ENCODE measurements at places on chromosomes 2 and 18. TPM values are rescaled to one million over a fixed set of nuclear protein-coding genes. Genes with fewer than 3 reads are reported as not detected.

DNA sequence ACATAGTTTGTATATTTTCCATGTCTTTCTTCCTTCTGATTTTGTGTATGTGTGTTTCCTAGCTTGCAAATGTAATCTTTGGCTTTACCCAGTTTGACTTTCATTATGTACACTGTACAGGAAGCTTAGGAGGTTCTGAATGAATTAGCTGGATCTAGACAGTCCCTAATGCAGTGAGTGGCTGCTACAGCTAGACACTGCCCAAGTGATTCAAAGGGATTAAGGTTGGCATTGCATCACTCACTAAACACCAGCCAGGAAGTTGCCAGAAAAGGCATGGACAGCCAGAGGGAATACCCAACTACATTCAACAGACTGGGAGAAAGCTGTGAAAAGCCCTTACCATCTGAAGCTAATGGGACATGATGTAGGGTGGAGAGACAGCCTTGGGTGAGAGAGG lies 316.0 kb upstream of the MEX3C start:
- DNase-seq: no peak
- no peak overlapping the region for H3K4me3 ChIP-seq
- no peaks in the 10 kb centered on the region for H3K4me1 ChIP-seq
- no peak overlapping the region for H3K27ac ChIP-seq

DNA sequence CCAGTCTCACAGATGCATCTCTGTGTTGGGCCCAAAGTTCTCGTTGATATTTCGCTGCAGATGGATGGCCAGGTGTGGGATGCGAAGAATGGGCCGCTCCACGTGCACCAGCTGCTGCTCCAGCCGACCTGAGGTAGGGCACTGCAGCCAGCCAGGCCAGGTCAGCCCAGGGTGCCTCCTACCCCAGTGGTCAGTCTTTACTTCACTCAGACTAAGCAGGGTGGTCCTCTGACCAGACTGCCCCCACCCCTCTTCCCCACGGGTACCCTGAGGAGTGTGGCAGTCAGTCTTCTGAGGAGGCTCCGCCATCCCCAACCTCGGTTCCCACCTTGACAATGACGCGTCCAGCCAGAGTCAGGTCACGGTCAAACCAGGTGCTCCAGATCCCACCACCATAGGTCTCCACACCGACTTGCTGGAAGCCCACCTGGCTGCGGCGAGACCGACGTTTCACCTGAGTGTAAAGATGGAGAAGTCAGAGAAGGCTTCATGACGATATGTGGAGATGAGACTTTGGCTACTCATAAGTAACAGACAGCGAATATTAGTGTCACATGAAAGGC lies 1.7 kb downstream of the DNPEP start:
- DNase-seq: no peak
- H3K36me3 ChIP-seq: peaks cover 11% of the 10 kb centered on the region
- peak overlapping the region; percentile 76 for H3K4me3 ChIP-seq
- H3K27ac ChIP-seq: no peak overlapping the region

- no peaks in the 10 kb centered on the region for H3K4me1 ChIP-seq
- no peak overlapping the region for H3K4me3 ChIP-seq
- DNase-seq: peak; percentile 8
- H3K27ac ChIP-seq: no peak overlapping the region
- H3K36me3 ChIP-seq: no peaks in the 10 kb centered on the region
Observed at GRCh38 chr2:137677466-137677865, 286.8 kb upstream of the HNMT start.

The ANO7 gene
- 0.38 TPM for total RNA-seq

The GULP1 gene
- 11.9 TPM for total RNA-seq
